Stimulated activated naive CD8-positive, alpha-beta T cell treated with anti-CD3 and anti-CD28 coated beads, Interleukin-15, Interleukin-2, amounts not matched to agents 100 U/mL and 50 U/mL, for 24 hours (primary cell): ENCODE measurements at places on chromosomes 3 and 15.

DNA sequence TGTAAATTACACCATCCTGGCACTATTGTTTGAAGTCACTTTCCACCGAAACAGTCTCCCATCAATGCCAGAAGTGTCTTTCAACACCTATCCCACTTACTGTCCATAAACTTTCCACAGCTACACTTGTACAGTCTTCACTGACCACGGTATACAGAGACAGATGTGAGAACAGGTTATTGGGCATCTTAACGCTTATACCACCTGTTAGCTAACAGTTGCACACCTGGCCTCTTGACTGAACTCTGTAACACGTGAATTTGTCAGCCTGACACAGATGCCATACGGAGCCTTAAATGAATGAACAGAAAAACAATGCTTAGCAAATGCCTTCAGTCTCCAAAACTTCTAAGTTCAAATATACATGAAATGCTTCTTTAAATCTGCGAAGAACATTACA, 440.5 kb downstream of the SHQ1 start:
- no peak for DNase-seq

- no peak for DNase-seq
These were observed 140.8 kb downstream of the SMAD6 start for GRCh38 chr15:66842710-66843441.

DNA sequence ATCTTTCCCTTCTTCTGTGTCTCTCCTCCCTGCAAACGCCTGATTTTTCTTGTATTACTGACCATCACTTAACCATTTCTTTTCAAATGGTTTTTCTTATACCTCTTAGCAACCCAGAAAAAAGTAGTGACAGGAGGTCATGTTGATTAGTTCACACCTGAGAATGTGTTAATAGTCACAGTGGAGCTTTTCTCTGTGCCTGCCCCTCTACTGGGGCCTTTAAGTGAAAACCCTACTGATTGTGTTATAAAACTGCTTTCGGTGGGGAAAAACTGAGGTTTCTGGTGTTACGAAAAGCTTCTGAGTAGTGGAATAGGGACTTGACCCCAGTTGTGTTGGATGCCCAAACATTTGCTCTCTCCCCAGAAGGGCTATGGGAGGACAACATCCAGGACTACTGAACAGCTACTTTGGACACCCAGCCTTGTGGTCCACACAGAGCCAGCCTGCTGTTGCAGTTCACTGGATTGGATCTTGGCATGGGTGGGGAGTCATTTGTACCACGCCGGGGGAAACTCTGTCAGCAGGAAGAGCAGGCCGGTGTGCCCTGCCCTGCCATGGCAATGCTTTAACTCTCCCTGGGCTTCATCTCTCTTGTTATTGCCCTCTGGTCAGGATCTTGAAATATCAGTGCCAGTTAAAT, 10.3 kb downstream of the GPR87 start:
- DNase-seq, result no peak

DNA sequence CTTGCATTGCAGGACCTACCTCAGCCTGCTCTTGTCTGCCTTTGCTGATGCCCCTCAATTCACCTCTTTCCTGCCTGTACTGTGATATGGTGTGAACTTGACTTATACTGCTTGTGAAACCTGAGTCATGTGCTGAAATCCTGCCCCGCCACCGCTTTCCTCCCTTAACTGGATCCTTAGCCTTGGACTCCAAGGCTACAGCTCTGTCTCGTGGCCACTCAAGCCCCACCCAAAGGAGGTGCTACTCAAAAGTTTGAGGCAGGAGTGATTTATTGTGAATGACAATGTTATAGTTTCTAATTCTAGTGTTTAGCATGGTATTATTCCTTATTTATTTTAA, 56.1 kb downstream of the MYZAP start:
- DNase-seq, result no peak

DNA sequence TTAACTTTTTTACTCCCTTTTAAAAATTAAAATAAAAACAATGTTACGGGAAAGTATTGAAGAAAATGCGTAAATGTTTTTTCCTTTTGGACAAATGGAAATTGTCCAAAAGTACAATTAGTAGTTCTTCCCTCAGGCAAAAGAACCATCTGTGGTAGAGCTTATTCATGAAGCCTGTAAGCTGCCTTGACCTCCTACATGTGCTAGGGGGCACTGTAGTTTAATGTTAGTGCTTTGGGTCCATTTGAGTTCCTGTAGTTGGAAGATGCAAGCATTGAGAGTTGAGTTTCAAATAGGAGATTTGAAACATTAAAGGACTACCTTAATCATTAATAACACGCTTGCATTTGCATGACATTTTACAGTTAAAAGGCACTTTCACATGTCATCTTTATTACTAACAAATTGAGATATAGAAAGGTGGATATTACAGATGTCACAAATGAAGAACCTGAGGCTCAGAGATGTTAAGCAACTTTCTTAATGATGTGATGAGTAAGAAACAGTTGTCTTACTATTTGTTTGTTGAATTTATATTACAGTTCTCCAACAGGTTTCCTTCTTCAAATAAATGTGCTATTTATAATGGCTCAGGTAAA, 1.8 kb upstream of the ZNF385D start:
- DNase-seq, result no peak

DNA sequence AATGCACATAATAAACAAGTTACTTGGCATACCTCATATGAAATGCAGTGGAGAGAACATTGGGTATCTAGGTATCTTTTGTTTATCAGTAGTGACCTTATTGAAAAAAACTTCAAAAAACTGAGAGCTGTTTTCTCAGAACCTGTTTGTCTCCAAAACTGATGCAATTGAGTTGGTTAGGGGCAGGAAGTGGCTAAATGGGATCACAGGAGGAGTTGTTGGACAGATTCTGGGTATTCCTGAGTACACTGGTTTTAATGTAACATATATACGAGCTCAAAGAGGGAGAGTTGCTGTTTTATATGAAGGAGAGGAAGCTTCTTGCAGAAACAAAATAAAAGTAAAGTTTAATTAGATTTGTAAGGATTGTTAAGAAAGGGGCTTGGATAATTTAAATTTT, 159.5 kb downstream of the C3orf70 start:
- DNase-seq, result no peak

DNA sequence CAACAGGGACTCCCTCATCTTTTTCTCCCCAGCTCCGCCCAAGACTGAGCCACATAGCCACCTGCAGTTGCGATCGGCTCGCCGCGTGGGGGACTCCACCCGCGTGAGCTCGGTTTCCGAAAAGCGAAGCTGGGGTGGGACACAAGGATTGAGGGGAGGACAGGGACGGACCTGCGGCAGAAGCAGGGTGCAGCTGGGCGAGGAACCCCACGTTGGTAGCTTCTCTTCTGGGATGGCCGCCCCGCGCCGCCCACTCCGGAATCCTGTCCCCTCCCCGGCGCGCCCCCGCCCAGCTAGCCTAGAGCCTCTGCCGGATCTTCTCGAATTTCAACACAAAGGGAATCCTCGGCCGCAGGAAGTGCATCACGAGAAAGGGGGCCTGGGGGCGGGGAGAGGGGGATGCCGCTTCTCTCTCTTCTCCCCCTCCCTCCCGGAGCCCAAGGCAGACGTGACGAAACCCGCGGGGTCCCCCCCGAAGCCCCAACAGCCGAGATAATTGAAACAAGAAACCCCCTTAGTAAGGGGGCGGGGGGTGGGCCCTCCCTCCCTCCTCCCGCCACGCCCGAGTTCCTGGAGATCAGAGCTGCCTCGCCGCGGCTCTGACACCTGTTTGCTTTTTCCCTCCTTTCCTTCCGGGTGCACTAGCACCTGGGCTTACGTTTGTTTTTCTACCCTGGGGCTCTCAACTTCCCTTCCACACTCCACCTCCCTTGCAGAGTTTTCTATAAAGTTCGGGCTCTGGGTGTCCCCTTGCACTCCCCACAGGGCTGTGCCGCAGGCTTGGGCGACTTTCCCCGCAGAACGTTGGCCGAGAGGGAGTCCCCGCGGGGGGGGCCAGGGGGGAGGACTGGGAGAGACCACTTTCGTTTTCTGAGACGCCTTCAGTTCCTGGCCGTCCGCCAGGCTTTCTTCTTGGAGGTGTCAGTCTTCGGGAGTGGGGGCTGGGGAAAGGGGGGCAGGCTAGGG, 1.3 kb upstream of the KCNH8 start:
- peak; percentile 78 for DNase-seq

DNA sequence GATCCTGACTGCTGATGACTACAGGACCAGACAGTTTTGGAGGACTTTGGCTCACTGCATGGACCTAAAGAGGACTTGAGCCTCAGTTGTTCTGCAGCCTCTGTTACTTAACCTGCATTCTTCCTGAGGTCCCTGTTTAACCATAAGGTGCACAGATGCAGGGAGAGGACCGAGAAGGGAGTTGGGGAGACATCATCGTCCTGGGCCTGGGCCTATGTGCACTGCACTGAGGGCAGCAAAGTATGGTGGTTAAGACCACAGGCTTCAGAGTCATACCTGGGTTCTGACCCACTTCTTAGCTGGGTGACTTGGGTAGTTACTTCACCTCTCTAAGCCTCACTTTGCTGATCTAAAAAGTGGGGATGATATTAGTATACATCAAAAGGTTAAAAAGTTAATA, 21.9 kb downstream of the KY start:
- no peak for DNase-seq

- no peak for DNase-seq
These were observed 32.6 kb downstream of the CLK3 start for GRCh38 chr15:74648051-74648842.

- no peak for DNase-seq
These were observed 3.1 kb downstream of the ABHD14B start for GRCh38 chr3:51970606-51971300.

- DNase-seq, result no peak
These were observed 187.7 kb downstream of the SATB1 start for GRCh38 chr3:18237251-18238005.

- peak; percentile 6 for DNase-seq
These were observed 63.8 kb upstream of the ACP3 start for GRCh38 chr3:132253262-132253878.

DNA sequence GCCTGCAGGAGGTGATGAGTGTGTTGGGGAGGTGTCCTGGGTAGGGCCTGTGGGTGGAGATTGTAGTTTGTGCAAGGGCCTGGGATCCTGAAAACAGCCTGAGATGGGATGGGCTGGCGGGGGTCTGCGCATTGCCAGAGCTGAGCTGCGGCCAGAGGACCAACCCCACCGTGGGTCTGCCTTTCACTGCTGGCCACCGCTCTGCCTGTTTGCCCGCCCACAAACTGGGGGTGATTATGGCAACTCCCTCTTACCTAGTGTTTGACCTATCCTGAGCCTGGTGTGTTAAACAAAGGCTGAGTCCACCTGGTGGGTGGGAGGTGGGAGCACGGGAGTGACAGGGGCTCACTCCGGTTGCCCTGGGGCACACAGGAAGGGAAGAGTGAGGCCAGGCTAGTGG, 9.8 kb downstream of the ABTB1 start:
- DNase-seq, result no peak

DNA sequence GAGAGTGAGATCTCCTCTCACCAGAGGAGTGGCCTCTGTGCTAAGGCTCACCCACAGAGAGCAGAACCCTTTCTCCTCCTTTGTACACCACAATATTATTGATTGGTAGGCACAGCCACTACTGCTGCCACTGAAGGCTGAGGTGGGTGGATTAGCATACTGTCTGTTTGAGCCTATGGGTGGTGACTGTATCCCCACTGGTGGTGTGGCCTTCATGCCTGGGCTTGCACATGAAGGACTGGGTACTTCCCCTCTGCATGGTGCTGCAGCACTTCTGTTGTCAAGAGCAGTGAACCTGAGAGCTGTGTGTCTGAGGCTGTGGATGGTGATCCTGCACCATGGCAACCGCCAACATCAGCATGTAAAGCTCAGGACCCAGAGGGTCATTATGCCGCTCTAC, 35.7 kb upstream of the NECTIN3 start:
- DNase-seq, result no peak

DNA sequence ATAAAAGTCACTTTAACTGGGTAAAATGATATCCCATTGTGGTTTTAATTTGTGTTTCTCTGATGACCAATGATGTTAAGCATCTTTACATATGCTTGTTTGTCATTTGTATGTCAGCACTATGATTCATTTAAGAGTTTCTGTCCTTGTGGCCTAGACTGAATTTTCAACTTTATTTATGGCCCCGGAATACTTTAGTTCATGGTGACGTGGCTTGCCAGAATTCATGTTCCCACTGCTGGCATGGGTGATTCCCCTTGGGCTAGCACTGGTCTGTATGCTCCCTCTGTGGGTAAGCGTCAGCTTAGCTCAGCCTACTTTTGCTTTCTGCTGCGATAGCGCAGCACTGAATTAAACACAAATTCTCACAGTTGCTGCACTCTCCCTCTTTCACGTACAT, 436.3 kb upstream of the SGO1 start:
- no peak for DNase-seq

DNA sequence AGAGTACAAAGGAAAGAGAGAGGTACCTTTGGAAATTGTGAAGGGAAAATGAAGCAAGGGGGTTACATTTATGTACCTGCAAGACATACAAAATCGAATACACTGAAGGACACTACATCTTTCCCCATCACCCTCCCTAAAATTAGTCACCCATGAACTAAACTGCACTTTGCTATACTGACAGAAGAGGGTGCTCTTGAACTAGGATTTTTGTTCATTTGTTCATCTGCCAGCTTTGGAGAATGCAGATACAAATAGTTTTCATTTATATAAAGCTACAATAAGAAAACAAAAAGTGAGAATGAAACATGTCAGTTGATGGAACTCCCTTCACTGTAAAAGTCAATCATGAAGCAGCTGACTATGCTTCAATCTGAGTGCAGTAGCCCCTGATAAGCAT, 55.7 kb downstream of the PCCB start:
- DNase-seq, result no peak

DNA sequence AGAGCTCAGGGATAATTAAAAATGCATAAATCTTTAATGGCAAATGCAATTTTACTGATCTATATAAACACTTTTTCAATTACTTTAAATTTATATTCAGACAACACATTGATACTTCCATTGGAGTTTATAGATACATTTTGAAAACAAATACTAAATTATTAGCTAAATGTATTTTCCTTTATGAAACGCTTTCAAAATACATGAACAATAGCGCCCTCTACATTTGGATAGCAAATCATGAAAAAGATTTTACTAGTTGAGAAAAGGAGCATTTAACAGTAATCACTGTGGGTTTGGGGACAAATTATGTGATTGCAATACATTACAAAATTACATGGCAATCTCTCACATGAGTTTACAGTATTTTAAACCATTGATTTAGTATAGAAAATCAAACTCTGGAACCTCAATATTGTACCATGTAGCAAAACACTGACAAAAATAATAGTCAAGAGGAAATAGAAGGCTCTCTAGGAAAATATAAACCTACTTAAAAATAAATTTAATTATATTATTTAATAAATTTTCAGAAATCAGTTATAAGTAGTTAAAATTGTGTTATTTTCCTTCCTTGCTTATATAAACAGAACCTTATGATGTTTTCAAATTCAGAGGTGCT, 207.9 kb downstream of the ZIC1 start:
- no peak for DNase-seq

DNA sequence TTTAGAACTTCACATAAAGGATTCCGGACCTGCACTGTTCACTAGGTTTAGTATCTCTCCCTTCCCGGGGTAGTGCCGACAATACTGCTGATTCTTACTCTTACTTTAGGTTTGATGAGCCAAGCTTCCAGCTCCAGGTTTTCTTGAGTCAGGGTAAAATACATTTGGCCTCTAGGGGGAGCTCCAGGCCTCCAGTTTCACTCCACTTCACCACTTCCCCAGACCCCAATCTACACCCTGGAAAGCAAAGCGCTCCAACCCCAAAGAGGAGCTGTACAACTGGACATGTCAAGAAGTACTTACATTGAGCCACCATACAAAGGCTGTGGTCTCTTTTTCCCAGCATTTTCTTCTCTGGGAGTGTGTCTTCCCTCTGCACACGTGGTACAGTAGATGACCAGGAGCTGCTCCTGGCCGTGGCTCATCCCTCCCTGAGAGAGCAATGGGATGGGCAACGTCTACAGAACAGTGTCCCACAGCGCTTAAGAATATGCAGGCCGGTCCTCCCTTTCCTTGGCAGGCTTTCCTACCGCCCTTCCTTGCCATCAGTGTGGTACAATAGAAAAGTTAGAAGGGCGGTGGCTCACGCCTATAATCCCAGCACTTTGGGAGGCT, 93.9 kb upstream of the CCDC80 start:
- DNase-seq, result peak; percentile 75
